ENCODE measurements at places on chromosomes 5 and 9.

DNA sequence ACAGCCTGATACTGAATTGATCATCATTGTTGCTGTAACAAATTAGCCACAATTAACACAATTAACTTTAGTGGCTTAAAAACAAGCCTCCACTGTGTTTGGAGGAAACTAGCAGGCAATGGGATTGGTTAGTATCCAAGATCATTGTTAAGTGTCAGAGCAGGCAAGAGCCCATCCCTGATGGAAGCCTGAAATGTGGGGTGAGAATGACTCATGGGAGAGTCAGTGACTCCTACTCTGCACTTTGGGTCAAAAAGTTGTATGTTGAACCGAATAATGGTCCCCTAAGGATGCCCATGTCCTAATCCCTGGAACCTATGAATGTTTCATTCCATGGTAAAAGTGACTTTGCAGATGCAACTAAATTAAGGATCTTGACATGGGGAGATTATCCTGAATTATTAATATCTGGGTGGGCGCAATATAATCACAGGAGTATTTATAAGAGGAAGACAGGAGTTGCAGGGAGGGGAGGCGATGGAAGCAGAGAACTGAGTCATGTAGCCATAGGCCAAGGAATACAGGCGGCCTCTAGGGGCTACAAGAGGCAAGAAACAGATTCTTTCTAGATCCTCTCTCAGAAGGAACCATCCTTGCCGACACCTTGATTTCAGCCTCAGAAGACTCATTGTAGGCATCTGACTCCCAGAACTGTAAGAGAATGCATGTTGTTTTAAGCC is 28.8 kb downstream of the ALG2 start:
- DNase-seq: no peak

- DNase-seq: no peak
These were observed 199.9 kb downstream of the PCSK5 start for GRCh38 chr9:76090330-76090729.

DNA sequence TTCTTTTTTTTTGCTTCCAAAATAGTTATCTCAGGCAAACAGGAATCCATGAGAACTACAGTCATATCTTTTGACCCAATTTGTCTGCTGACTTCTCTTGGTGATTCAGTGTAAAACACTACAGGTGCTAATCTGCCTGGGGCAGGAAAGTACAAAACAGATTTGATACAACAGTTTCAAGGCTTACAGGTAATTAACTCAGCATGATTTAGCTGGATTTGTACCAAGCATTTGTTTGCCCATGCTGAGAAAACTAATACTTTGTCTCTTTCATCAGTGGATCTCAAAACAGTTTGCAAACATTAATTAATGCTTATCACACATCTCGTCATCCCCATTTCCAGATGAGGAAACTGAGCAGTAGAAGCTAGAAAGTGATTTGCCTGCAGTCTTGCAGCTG is 312.5 kb upstream of the SEMA6A start:
- DNase-seq: no peak

- peak; percentile 86 for DNase-seq
These were observed 83.0 kb upstream of the FREM1 start for GRCh38 chr9:14993061-14993800.

GRCh38 chr5:75524071-75524470 is 12.4 kb downstream of the POLK start:
- no peak for DNase-seq

GRCh38 chr5:177434437-177434836 is 8.0 kb downstream of the GRK6 start:
- DNase-seq: no peak

- DNase-seq: no peak
These were observed 267.0 kb downstream of the EBF1 start for GRCh38 chr5:158832731-158833130.

DNA sequence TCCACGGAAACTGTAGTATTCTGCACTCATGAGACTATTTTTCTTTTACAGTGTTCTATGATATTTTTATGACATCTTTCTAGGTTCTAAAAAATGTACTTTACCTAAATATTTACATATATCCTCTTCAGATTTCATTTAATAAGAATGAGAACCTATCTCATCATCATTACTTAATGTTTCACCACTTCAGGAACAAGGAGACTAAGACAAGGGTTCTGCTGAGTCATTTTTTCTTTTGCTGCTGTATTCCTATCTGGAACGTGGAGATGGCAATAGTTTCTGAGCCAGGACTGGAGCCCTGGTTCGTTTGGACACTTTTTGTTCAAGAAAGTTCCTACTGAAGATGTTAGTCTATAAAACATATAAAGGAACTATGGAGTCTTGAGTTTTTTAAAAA is 258.2 kb upstream of the MAP3K1 start:
- no peak for DNase-seq

All from body of pancreas (tissue), 4 donors.